Adipocyte (in vitro differentiated cells): ENCODE measurements at places on chromosomes 1 and 21.
A peak's percentile ranks its signal among the peaks of the same experiment; 100 is the strongest.

DNA sequence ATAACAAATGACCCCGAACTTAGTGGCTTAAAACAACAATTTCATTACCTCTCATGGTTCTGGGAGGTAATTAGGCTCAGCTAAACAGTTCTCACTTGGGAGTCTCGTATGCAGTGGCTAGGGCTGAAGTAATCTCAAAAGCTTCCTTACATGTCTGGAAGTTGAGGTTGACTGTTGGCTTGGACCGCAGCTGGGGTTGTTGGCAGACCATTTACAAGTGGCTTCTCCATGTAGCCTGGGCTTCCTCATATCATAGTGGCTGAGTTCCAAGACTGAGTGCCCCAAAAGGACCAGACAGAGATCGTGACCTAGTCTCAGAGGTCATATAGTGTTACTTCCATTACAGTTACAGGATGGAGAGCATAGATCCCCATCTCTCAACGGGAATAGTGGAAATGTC, 2.4 kb upstream of the POGZ start:
- DNase-seq: no peak

- DNase-seq: no peak
These were observed 253.5 kb downstream of the NTNG1 start for GRCh38 chr1:107394301-107394700.

GRCh38 chr1:68975212-68975933, 478.5 kb upstream of the DEPDC1 start:
- DNase-seq: no peak

- DNase-seq: no peak
These were observed 96.0 kb downstream of the ERG start for GRCh38 chr21:38402291-38402690.

GRCh38 chr21:34129901-34130715, 56.7 kb downstream of the MRPS6 start:
- peak; percentile 65 for DNase-seq

DNA sequence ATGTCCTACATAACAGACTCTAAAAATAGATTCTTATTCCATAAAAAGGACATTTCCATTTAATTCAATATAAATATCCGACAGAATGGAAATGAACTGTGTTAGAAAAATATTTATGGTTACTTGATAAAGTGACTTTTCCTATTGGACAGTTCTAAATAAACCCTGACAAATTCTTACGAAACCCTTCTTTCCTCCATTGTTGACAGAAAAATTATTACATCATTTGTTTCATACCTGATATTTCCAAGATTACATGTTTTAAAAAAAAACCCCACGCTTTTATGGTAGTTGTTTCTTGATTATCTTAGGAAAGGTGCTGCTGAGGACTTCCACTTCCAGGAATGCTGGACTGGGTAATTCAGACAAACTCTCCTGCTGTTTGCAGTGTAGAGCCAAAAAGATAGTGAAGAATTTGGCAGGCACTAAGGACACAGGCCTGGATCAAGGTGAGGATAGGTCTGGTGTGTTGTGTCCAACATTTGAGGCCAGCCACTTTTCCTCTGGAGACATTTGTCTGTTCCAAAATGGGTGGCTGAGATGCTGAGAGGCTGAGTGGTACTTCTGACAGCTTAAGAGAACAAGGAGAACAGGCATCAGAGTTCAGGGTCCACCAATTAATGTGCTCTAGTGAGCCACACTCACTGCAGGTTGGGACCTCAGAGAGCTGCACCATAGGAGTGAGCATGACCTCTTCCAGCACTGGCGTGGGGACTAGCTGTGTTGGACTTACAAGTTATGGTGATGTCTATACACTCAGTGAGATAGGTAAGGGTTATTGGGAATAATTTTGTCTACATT, 7.0 kb upstream of the C1orf116 start:
- no peak for DNase-seq

- no peak for DNase-seq
These were observed 58.9 kb downstream of the RHOU start for GRCh38 chr1:228794173-228794572.

- DNase-seq: no peak
These were observed 778 bp upstream of the TNFRSF25 start for GRCh38 chr1:6466751-6467150.

DNA sequence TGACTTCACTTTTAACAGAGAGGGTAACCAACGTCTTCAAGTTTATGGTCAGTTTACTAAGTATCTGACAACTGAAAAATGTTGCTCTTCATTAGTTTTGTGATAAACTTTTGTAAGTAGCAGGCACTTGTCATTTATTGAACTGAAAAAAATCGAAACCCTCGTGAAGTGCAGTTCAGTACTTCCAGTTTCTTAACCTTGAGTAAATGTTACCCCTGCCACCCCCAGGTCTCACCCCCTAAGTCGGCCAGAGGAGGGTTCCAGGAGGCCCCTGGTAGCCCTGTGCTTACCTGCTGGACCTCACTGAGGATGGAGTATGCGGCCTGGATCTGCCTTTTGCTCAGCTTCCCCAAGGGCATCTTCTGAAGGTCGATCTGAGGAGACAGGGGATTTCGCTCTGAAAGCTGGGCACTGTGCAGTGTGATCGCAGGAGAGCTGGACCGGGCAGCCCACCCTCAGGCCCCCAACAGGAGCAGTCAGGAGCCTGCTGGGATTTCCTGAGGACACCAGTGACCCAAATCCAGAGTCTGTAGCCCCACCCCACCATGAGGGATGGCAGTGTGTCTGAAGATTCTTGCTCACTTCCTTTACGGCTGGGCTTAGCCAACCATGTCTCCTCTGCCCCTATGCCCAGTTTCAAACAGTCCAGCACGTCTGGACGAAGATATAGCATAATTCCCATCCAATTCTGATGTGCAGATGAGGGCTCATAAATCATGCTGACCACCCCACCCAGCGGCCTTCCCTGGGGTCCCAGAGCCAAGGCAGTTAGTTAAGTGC, 37.6 kb downstream of the PARP1 start:
- no peak for DNase-seq

DNA sequence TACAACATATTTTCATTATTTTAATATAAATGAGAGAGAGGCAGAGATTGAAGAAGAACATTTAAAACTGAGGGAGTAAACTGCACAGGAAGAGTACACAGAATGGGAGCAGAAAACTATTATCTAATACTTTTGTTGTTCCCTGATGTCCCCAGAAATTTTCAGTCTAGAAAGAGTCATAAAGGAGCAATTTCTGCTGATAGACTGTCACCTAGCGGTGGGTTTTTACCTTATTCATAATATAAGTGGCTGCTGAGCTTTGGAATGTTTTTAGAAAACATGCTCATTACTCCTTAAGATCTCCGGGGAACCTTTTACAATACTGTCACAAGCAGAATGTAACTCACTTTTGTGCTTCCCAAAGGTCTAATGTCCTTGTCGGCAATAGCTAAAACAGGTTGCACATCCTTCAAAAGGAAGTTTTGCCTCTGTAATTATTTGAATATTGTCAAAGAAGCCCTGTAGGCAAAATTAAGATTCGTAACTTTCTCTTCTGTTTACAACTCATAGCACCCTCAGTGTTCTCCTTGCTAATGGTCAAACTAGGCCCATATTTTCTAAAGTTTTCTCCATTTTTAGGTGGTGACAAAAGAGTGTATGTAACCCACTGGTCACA, 4.9 kb upstream of the NPL start:
- peak; percentile 90 for DNase-seq

GRCh38 chr1:32965251-32965747, 690 bp upstream of the RNF19B start:
- DNase-seq: no peak

DNA sequence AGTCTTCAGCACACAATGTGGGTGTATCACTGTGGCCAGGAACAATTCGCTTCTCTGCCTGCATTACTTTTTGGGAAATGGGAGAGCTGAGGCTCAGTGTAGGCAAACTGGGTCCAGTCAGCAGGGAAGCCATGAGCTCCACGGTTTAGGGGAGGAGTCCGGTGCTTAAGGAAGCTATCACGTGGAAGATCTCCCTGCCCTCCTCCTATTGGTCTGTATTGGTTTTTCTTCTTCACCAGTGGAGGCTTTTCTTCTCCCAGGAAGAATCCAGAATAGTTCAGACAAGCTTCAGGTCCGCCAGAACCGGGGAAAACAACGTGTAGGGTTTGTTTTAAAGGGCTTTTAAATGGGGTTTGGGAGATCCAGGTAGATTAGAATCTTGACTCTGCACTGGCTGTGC, 156.2 kb upstream of the CAMK1G start:
- no peak for DNase-seq
